ENCODE measurements at places on chromosomes 11 and 22.

GRCh38 chr11:61104963-61105362 lies 2.7 kb downstream of the CD5 start:
- no peak for DNase-seq

- no peak for DNase-seq
Measured at GRCh38 chr11:72084076-72084475, 3.4 kb downstream of the LRRC51 start.

DNA sequence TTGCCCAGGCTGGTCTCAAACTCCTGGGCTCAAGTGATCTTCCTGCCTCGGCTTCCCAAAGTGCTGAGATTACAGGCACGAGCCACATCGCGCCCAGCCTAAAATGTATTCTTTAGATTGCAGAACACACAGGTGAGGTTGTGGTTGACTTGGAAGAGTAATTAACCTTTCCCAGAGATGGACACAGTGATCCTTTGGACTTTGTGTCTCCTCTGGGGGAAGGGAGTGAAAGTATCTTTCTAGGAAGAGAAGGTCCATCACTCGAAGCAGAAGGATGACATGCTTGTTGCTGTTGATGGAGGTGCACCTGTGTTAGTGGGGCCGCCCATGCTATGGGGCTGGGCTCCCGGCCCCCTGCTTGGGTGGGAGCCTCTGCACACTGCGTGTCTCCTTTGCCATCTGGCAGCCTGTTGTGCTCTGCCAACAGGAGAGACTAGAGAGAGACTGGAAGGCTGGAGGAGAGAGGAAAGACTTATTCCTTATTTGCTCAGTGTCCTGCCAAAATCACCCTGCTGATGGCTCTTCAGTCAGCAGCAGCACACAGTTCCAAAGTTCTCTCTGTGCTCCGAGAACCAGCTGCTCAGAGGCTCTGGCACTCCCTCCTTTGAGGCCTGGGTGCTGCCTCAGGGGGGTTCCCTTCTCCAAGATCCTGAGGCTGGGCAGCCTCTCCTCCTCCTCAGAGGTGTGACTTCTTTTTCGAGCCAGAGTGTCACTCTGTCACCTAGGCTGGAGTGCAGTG lies 33.1 kb upstream of the CYB5R3 start:
- no peak for DNase-seq

DNA sequence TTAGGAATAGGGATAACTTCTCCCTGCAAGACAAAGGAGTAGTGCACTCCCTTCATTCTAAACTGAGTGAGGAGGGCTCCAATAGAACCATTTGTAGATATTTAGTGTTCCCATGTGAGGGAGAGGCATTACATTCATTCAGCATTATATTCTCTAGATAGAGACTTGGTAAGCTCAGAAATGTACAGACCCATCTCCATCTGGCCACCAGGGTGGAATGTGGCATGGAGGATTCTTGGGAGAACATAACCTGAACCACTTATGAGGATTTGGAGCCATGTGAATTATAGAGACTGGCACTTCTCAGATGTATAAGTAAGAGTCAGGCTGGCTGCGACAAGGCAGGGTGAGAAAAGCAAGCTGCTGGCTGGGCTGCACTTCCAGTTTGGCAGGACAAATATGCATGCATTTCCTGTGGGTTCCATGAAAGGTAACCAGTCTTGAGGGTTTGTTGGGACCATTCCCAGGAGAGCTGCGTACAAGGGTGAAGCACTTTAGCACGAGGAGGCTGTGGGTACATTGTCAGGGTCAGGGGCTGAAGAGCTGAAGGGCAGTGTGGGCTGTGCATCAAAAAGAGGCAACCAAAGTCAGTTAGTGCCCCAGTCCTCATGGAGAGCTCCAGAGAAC lies 9.2 kb downstream of the RRP8 start:
- DNase-seq = no peak

DNA sequence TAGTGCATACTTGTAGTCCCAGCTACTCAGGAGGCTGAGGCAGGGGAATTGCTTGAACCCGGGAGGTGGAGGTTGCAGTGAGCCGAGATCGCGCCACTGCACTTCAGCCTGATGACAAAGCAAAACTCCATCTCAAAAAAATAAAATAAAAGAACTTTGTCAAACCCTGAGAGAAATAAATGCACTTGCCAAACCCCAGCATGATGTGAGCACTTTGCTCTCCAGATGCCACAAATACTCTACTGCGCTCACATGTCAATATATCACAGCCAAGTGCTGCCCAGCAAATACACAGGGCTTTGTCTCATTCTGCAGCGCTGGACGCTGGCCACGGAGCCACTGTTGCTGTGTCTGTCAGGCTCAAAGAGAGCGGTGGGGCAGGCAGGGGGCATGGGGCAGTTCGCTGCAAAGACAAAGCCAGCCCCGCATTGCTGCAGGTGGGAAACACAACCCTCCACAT lies 45.1 kb downstream of the AHNAK start:
- no peak for DNase-seq

- DNase-seq = peak; percentile 22
Measured at GRCh38 chr22:28930357-28931007, 47.1 kb downstream of the ZNRF3 start.

- DNase-seq = peak; percentile 59
Measured at GRCh38 chr11:17543574-17544180, 539 bp downstream of the USH1C start.

DNA sequence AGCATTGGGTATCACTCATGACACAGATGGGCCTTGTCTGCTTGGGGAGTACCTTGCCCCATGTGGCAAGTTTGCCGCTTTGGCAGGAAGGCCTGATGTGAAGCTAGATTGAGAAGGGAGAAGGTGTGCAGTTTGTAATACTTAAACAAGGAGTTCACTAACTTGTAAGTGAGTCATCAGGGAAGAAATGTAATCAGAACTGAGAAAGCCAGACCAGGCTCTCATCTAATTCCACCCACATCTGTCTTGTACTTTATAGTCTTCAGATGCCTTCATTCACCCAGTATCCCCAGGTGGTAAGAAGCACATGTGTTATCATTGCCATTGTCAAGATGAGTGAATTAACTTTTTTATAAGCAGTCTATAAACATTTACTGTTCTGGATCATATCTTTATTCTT lies 116.0 kb upstream of the DDI1 start:
- DNase-seq = no peak

DNA sequence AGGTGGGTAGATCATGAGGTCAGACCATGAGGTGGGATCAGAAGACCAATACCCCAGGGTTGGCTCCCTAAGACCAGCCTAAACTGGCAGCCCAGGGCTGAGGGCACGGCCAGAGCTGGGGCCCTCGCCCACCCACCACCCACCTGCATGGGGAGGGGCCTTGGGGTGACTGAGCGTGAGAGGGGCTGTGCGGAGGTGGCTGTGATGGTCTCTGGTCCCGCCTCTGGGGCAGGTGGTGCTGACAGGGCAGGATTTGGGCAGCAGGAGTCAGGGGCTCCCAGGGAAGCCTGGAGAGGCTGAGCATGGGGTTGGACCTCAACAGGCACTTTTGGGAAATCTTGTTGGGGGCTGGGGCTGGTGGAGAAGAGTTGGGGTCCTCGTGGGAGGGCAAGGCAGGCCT lies 39.8 kb upstream of the MUC5AC start:
- DNase-seq = no peak

GRCh38 chr11:40219401-40219800 lies 1240.1 kb downstream of the LRRC4C start:
- DNase-seq = no peak

DNA sequence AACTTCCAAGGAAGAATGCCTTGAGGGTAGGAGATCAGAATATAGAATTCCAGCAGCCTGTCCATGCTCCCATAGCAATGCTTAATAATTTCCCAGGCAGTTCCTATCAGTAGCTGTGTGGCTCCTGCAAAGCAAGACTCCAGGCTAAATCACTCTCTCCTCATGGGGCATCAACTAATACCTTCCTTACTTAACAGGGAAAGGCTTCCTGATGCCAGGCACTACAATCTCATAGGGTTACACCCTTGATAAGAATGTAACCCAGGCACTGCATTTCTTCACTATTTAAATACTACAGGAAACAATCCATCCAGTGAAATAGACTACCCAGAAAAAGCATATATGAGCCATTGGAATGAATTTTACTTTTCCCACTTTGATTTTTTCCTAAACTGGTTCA lies 615.0 kb upstream of the ARHGAP42 start:
- no peak for DNase-seq

GRCh38 chr11:79314906-79315689 lies 125.7 kb downstream of the TENM4 start:
- DNase-seq = no peak

DNA sequence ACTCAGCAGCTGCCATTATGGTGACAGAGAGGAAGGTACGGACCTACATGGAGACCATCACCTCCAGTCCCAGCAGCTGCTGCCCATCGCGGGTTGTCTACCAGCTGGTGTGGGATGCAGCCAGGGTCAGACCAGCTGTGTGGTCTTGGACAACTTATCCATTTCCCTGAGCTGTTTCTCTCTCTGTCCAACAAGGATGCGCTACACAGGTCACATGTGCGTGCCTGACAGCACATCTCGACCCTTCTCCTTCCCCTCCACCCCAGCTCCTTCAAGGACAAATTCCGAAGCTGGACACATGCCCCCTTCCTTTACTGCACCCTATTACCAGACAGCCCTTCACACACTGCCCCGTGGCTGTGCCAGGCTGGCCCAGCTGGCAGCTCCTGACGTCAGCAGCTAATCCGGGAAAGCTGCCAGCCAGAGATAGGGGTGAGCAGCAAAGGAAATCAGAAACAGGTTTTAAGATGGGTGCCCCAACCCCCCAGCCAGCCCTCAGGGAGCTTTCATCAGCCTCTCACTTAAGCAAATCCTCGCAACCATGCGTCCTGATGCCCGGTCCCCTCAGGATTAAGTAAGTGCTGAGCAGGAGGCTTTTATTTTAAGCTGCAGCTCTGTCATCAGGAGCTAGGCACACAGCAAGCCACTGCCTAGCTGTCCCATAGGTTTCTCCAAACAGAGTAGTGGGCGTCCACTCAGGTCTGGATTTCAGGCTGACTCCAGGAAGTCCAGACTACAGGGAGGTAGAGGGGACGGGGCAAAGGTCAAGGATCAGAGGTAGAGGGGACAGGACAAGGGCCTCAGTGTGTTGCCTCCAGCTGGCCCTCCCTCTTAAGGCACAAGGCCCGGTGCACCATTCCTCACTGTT lies 20.3 kb downstream of the TEF start:
- no peak for DNase-seq

GRCh38 chr11:97893612-97894011 lies 1127.1 kb upstream of the CNTN5 start:
- no peak for DNase-seq

GRCh38 chr11:29023761-29024160 lies 915.6 kb downstream of the METTL15 start:
- no peak for DNase-seq

- no peak for DNase-seq
Measured at GRCh38 chr11:25377466-25377865, 880.6 kb downstream of the LUZP2 start.

DNA sequence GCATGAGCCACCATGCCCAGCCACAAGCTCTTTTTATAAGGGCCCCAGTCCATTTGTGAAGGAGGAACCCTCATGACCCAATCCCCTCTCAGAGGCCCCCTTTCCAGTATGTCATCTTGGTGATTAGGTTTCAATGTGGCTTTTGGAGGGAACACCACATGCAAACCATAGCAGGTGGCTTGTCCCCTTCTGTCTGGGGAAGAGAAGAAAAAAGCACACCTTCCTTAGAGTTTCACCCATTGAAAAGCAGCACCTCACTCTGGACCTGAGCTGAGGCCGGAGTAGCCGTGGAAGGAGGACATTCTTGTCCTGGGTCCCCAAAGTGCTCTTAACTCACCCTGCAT lies 25.4 kb downstream of the NEAT1 start:
- no peak for DNase-seq

DNA sequence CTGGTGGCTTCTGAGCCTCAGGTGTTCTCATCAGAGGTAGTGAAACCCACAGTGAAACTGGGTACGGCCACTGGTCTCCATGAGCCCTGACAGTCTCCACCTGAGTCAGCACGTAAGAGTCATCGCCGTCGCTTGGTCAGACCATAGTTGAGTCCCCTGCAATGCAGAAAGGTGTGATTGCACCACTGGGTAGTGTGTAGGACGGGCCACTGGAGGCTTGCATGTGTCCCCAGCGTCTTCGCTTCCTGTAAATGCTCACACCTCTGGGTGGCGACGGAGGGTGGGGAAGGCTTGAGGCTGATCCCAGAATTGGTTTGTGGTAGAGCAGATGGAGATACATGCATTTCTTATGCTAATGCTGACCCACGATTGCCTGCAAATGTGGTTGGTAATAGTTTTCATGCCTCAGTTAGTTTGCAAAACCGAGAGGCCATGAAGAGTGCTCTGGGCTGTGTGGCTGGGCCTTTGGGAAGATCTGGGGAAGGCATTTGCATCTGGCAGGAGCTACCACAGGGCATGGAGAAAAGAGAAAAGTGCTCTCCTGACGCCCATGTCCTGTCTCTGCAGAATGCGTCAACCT lies 26.5 kb downstream of the CTTN start:
- peak; percentile 80 for DNase-seq

- no peak for DNase-seq
Measured at GRCh38 chr11:131077340-131077739, 161.1 kb upstream of the SNX19 start.

- no peak for DNase-seq
Measured at GRCh38 chr22:22785316-22786065, 102.1 kb upstream of the IGLL5 start.

DNA sequence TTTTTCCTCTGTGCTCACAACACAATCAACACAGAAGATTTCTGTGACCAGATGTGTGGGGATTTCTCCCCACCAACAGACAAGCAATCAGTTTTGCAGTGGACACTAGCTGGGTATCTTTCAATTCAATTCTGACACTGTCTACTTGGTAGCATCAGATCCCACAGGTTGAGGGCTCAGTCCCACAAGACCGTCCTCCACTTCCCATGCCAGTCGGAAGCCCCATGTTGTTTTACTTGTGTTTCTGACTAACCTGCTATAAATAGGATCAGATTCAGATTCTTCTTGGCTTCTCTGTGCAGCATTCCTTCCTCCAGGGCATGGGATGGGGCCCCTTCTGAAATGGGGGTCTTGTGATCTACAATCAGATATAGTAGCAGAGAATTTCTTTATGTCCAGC lies 19.6 kb downstream of the ACER3 start:
- no peak for DNase-seq

DNA sequence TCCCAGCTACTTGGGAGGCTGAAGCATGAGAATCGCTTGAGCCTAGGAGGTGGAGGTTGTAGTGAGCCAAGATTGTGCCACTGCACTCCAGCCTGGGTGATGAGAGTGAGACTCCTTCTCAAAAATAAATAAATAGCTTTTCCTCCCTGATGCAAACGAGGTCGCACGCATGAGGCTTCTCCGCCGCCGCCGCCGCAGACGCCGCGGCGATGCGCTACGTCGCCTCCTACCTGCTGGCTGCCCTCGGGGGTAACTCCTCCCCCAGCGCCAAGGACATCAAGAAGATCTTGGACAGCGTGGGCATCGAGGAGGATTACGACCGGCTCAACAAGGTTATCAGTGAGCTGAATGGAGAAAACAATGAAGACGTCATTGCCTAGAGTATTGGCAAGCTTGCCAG lies 20.0 kb upstream of the RAB39A start:
- peak; percentile 73 for DNase-seq

- no peak for DNase-seq
Measured at GRCh38 chr11:130580372-130580771, 131.9 kb downstream of the ADAMTS15 start.

DNA sequence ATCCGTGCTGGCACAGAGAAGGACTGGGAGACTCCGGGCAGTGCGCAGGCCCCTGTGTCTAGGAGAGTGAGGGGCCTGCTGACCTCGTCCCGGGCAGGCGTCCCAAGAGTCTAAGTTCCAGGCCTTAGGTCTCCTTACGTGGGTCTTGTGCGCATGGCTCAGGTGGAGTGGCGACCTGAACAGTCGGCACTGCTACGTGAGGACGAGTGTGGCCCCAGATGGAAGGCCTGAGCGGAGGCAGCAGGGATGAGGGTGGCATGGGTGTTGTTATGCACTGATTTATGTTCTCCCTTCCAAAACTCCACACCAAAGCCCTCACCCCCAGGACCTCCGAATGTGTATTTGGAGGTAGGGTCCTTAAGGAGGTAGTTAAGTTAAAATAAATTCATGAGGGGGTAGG lies 20.7 kb upstream of the SEPTIN5 start:
- no peak for DNase-seq
